ENCODE measurements at places on chromosomes 11 and 22.

- DNase-seq = no peak
These were observed 377.0 kb downstream of the DDX10 start for GRCh38 chr11:109041876-109042275.

GRCh38 chr11:41177791-41178190 is 281.7 kb downstream of the LRRC4C start:
- DNase-seq = no peak

DNA sequence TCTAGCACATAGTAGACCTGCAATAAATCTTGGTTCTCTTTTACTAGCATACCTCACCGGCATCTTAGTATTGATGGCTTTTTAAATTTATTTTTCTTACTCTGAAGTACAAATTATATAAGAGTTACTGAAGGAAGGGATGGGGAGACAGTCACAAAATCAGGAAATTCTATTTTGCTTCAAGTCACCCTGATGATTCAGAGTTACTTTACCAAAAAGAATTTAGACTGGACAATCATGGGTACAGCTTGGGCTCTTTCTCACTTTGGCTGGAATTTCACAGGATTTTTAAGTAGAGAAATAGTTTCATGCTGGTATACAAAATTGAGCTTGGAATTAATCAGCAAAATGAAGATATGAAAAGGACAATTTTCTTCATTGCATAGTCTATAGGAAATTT is 919.2 kb downstream of the METTL15 start:
- DNase-seq = no peak

GRCh38 chr11:444396-445144 is 2.8 kb upstream of the ANO9 start:
- no peak for DNase-seq

- DNase-seq = no peak
These were observed 14.0 kb upstream of the RELT start for GRCh38 chr11:73361953-73362776.

- no peak for DNase-seq
These were observed 273.8 kb upstream of the B3GAT1 start for GRCh38 chr11:134685793-134686380.

GRCh38 chr11:35058669-35059434 is 80.1 kb upstream of the CD44 start:
- DNase-seq = no peak

GRCh38 chr11:112285841-112286311 is 25.2 kb upstream of the PLET1 start:
- no peak for DNase-seq

DNA sequence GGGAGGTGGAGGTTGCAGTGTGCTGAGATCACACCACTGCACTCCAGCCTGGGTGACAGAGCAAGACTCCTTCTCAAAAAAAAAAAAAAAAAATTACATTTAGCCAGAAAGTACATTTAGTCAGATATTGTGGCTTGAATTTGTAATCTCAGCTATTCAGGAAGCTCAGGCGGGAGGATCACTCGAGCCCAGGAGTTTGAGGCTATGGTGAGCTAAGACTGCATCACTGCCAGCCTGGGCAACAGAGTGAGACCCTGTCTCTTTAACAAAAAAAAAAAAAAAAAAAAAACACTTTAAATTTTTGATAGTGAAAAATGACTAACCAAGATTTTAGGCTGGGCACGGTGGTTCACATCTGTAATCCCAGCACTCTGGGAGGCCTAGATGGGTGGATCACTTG is 27.3 kb downstream of the MRTFA start:
- DNase-seq = no peak

- DNase-seq = no peak
These were observed 16.1 kb downstream of the CXCR5 start for GRCh38 chr11:118899706-118900360.

DNA sequence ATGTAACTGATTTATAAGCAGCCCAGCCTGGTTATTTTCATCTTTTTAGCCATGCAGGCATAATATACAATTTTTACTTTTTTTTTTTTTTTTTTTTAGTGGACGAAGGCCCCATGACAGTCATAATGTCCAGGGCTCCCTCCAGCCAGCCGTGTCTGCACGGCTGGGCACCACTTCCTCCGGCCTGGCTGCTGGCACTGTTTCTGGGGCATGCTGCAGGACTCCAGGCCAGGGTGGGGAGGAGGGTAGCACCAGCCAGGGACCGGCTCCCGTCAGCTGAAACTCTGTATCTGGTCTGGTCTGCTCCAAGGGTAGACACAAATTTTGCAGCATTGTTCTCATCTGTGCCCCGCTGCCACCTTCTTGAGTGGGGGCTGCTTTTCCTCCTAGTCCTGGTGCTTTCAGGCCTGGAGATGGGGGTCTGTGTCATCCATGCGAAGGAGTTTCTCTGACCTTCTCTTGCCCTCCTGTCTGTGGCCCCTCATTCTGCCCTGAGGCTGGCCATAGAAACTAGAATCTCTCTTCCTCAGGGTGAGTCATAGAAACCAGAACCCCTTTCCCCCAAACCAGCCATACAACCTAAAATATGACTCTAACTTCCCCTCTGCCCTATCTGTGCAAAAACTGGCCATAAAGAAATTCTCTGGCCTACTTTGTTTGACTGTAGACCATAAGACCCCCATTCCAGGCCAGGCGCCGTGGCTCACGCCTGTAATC is 9.2 kb upstream of the RRP7A start:
- no peak for DNase-seq

DNA sequence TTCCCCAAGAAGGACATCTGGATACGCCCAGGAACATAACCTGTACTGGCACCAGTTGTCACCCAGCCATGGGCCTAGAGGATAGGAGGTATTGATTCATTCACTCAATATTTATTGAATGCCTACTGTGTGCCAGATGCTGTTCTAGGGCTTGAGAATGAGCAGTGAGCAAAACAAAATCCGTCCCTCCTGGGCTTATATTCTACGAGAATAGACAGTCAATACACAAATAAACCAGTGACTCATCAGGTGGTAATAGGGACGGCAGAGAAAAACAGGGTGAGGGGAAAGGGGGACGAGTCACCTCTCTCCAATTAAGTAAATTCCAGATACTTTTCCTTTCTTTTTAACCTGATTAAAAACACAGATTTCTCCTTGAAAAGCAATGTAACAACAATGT is 103.5 kb downstream of the MICAL2 start:
- no peak for DNase-seq

DNA sequence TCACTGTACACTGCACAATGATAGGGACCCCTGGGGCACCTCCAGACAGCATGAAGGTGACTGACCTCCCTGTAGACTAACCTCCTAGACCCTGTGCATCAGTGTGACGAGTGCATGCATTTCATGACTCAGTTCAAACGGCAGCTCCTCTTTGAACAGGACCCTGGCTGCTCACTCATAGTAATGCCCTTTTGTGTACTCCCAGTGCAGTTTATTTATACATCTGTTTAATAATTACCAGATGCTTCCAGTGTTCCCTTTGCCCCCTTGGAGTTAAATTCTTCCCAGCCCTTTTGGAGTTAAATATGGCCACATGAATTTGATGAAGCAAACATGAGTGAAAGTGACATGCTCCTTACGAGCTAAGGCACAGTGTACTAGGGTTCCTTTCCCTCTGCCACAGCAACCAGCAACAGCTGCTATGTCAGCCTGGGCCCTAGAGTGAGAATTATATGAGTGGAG is 72.4 kb downstream of the PANX1 start:
- no peak for DNase-seq

DNA sequence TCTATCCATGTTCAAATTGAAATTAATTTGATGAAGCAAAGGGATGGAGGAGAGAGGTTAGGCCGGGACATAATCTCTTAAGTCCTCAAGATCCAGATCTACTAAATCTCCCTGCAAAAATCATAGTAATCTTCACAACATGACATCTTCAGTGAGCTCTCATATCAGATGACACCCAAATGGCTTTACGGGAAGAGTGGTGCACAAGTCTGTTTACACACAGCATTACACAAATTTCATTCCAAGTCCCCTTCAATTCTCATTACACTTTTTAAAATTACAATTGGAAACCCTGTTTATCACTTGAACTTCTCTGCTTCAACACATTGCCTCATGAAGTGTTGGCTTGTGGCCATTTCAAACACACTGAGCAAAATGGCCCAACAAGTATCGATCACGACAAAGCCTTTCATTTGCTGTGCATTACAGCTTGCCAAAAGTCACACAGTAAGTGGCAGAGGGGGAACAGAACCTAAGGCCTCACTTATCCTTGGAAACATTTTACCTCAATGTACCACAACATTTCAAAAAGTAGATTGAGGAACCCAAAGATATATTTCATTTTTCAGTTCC is 17.9 kb upstream of the TPH1 start:
- DNase-seq = no peak

DNA sequence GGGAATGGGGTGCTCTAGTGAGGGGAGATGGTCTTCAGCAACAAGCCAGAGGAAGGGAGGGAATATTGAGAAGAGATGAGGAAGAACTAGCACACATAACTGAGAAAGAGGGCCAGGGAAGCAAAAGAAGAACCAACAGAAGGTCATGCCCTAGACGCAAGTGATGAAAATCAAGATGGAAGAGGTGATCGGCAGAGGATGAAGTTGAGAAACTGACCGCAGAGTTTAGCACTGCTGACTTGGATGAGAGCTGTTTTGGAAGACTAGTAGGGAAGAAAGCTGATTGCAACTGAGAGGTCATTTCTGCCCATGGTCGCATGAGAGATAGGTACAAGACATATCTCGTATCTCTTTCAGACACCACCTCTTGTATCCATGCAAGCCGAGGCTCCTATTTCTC is 2.9 kb downstream of the SPINDOC start:
- DNase-seq = no peak

DNA sequence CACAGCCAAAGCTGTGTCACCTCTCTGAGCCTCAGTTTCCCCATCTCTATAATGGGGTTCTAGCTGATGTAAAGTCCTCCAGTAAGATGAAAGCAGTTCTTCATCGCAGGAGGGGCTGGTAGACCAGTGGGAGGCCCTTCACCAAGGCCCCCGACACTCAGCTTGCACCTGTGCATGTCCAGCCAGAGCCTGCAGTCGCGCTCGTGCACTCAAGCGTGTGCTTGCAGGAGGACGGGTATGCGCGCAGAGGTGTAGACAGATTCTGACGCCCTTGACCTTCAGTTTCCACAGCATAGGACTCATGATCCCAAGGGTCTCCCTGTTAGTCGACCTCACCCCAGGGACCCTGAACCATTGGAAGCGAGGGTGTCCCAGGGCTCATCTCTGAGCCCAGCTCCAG is 633.7 kb downstream of the TBC1D22A start:
- DNase-seq = no peak

DNA sequence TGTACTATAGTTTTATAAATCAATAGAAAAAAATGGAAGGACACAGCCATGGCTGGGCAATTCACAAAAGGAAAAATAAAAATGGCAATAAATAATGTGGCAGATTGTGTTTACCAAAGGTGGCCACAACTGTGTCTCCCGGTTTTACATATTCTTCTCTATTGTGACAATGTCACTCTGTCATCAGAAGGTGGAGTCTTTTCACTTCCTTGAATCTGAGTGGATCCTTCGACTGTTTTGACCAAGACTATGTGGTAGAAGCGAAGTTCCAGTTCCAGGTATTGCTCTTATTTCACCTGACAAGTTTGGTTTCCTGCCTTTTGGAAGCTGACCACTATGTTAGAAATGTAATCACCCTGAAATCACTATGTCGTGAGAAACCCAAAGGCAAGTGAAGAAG is 31.0 kb upstream of the HSD17B12 start:
- DNase-seq = no peak

GRCh38 chr11:73175551-73176144 is 33.5 kb upstream of the FCHSD2 start:
- no peak for DNase-seq

- DNase-seq = no peak
These were observed 77.2 kb downstream of the RDX start for GRCh38 chr11:110219006-110219785.
